ENCODE measurements at places on chromosomes 1 and 21.

GRCh38 chr1:245684166-245684565 is 529.4 kb downstream of the KIF26B start:
- DNase-seq: no peak

GRCh38 chr1:40059960-40060750 is 19.6 kb downstream of the CAP1 start:
- DNase-seq: no peak

DNA sequence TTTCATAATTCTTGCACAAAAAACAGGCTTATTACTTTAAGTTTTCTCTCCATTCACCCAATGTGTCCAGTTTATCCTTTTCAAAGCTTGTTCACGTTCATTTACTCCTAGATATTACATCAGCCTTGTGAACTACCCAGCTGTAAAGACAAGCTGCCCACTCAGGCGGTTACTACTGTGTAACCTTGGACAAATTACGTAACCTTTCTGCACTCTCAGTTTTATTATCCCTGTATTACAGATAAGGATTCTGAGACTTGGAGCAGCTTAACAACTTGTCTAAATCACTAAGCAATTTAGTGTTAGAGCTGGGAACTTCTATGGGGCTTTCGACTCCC is 20.5 kb upstream of the LPAR3 start:
- no peak for DNase-seq

DNA sequence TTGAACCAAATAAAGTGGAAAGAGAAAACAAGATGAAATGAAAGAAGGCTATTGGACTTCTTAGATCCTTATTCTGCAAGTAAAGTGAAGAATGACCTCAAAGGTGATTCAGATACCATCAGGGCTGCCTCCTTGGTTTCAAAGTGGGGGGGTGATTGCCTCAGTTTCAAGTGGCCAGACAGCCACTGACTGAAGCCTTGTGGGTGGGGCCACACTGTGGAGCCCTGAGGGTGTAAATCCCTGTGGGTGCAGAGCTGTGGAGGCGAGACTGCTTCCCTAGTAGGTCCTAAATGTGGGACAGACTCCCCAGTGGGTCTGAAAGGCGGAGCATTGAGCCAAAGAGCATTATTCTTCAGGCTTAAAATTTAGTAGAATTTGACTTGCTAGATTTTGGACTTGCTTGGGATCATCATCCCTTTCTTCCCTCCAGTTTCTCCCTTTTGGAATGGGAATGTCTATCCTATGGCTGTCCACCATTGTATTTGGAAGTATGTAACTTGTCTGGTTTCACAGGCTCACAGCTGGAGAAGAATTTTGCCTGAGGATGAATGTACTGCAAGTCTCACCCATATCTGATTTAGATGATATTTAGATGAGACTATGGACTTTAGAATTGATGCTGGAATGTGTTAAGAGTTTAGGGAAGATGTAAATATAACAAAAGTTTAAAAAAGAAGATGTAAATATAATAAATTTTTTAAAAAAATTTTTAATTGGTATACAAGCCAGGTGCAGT is 71.6 kb upstream of the SOX13 start:
- DNase-seq: no peak

- DNase-seq: no peak
Observed at GRCh38 chr21:46191686-46192575, 7.7 kb upstream of the SPATC1L start.

DNA sequence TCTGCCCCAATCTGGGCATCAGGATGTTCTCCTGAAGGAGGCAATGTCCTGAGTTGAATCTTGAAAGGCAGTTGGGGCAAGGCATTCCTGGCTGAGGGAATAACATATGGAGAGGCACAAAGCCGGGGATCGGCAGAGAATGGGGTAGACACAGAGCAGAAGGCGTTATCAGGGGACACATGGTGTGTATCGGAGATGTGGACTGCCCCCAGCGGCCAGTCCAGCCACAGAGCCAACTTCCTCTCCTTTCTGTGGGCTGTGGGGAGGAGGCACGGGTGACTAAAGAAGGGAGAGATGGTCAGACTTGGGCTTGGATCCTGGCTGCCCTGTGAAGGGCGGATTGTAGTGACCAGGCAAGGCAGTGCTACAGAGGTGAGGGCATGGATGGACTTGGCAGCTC is 32.1 kb downstream of the FOXD2 start:
- no peak for DNase-seq

- DNase-seq: no peak
Observed at GRCh38 chr1:201676197-201676596, 137.3 kb downstream of the NAV1 start.

DNA sequence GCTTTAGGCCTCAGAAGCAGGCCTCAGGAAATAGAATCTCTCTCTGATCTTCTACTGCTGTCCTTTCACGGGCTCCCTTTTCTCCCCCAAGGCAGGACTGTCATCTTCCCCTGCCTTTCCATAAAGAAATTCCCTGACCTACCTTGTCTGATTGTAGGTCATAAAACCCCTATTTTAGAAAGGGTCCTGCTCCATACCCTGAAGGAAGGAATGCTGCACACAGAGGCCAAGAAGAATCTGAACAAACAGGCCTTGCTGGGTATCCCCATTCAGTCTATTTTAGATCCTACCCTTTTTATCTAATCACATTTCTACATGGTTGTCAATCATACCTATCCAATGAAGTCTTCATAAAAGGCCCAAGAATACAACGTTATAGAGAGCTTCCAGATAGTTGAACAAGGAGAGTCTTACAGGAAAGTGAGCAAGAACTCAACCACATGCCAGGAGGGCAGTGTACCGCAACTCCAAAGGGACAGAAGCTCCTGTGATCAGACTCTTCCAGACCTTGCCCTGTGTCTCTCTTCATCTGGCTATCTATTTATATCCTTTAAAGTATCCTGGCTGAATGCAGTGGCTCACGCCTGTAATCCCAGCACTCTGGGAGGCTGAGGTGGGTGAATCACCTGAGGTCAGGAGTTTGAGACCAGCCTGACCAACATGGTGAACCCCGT is 93.1 kb downstream of the SLC16A1 start:
- DNase-seq: no peak

DNA sequence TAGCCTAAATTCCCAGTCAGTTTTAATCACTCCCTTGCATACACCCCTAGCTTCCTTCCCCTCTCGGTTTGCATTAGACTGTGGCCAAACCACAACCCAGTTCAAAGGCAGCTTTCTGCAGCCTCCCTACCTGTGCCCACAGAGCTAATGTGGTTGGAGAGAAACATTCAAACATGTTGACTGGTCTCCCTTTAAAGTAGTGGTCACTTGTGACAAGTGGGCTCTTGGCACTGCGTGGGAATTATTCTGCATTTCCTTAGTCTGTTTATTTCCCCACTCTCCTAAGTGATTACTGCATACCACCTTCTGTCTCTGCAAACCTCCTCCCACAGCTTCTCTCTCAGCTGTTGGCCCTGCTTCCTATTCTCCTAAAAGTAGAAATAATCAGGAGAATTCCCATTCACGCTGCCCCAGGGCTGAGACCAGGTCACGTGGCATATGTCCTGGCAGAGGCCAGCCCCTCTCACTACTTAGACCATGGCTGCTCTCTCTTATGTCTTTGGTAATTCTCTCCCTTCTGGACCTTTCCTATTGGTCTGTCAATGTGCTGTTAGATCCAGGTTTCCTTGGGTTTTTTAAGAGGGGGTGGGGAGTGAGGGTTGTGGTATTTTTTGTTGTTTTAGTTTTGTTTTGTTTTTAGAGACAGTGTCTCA is 38.4 kb upstream of the CD101 start:
- no peak for DNase-seq

DNA sequence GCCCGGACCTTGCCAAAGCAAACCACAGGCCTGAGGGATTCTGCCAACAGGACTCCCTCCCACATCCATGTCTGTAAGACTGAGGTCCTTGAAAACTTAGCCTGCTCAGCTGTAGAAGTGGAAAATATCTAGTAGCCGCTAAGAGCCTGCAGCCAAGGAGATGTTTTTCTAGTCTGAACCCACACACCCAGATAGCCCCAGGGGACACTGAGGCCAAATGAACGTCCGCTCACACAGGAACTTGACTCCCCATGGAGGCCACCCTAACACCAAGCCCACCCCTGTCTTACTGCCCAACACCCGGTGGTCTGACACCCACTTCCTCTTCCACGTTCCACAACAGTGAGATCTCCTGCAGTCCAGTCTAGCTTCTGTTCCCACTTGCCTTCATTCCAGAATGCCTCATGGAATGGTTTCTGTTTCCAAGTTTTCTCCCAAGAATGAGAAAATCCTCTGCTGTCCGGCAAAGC is 174.8 kb downstream of the PLPP3 start:
- DNase-seq: no peak

- DNase-seq: no peak
Observed at GRCh38 chr1:219446288-219446687, 166.6 kb downstream of the ZC3H11B start.

DNA sequence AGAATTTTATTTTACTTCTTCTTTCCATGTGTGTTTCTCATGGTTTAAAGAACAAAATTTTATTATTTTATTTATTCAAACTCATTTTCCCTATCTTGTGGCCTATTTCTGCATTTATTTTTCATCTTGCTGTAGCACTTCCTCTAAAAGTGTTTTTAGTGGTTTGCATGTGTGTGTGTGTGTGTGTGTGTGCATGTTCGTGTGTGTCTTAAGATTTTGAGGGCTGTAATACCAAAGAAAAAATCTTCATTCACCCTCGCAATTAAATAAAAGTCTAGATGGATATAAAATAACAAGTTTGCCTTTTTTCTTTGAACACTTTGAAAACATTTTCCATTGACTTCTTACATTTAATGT is 24.6 kb upstream of the FCRL3 start:
- no peak for DNase-seq

DNA sequence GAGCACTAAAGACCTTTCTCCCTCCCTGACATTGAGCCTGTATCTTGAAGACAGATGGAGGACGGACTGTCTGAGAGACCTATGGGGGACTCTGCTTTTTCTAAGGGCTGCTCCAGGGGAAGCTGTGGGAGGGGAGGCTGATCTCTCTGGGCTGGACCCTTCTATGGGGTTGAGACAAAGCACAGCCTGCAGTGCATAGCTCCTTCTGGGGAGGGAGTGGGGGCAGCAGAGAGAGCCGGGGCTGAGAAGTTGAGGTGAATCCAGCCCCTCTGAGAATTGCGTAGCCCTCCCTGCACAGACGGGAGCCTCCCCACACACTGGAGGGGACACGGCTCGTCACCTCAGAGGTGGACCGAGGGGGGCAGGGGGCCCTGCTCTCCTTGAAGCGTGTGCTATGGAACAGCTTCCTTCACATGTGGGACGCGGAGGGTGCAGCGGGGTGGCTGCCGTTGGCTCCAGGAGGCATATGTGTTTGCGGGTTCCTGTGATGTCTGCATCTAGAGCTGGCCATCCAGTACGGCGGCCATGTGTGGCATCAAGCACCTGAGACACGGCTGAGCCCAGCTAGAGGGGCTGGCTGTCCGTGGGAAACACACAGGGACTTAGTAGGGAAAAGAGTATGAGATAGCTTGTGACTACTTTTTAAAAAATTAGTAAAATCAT is 299.1 kb downstream of the CAMTA1 start:
- DNase-seq: no peak

DNA sequence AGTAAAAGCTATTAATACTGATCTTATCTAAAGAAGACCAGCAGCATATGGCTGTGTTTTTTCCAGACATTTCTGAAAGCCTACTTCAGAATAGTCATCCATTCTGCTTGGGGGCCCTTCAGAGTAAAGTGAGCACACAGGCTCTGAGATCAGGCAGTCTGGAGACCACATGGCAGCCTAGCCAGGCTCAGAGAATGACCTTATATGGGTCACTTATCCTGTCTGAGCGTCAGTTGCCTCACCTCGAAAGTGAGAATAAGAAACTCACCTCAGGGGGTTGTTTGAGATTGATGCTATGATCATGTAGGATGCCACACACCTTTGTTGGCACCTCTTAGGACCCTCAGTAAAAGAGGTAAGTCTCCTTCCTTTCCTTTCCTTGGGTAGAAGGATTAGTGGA is 270.4 kb downstream of the GRIK1 start:
- no peak for DNase-seq

- no peak for DNase-seq
Observed at GRCh38 chr1:246203180-246203579, 303.9 kb downstream of the SMYD3 start.

DNA sequence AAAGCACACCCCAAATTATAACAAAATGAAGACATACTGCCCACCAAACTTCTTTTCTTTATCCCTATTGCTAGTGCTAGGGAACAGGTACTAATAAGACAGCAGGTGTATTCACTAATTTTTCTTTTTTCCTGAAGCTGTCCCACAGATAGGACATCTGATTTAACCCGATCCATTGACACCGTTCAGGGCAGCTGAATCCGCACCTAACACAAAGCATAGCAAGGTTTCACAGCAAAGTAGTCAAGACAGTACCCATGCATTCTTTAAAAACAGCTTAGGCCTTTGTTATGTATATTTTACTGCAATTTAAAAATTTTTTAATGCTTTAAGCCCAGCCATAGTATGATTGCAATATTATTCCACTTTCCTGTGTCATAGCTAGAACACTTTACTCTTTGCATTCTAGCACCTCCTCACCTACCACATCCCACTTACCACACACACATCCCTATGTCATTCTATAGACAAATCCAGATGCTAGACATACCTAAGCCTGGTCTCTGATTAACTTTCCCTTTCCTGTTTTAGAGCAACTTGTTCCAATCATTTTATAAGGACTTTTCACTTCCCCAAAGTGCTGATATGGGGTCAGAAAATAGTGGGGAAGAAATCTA is 40.4 kb downstream of the GATAD2B start:
- no peak for DNase-seq

DNA sequence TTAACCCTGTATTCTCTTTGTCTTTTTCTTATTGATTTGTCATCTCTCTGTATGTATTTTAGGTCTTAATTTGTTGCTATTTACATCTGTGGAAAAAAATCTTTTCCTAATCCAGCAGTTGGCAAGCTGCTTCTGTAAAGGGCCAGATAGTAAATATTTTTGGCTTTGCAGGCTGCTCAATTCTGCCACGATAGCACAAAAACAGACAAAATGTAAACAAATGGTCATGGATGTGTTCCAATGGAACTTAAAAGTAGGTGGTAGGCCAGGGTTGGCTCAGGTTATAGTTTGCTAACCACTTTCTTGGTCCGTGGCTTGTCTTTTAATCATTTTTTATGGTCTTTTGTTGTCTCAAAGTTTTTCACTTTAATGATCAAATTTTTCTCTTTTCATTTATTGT is 371.8 kb downstream of the HHAT start:
- DNase-seq: no peak

DNA sequence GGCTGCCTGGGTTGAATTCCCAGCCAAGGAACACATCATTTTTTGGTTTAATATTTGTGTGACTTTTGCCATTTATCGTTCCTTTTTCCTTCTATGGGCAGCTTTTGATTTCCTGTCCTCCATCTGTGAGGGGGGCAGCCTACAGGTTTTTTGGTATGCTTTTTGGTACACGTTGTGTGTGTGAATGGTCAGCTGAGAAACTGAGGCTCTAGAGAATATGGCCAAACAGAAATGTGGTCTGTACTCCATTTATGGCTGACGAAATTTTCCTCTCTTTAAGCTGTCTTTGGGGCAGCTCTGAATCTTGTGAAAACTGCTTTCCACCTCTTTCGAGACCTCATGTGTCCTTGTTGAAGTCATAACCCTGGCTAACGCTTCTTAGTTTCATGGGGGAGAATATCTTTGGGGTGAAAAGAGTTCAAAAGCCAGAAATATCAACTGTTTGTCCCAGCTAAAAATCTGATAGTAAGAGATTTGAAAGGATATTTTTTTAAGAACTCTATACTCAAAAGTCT is 26.6 kb downstream of the NRDC start:
- DNase-seq: no peak
